T-helper 2 cell treated with Interferon-gamma antibody and Interleukin-4, amounts not matched to agents 5 μg/mL and 100 μg/mL, for 36 hours (primary cell): ENCODE measurements at places on chromosomes 12 and 14.
A peak's percentile ranks its signal among the peaks of the same experiment; 100 is the strongest.

DNA sequence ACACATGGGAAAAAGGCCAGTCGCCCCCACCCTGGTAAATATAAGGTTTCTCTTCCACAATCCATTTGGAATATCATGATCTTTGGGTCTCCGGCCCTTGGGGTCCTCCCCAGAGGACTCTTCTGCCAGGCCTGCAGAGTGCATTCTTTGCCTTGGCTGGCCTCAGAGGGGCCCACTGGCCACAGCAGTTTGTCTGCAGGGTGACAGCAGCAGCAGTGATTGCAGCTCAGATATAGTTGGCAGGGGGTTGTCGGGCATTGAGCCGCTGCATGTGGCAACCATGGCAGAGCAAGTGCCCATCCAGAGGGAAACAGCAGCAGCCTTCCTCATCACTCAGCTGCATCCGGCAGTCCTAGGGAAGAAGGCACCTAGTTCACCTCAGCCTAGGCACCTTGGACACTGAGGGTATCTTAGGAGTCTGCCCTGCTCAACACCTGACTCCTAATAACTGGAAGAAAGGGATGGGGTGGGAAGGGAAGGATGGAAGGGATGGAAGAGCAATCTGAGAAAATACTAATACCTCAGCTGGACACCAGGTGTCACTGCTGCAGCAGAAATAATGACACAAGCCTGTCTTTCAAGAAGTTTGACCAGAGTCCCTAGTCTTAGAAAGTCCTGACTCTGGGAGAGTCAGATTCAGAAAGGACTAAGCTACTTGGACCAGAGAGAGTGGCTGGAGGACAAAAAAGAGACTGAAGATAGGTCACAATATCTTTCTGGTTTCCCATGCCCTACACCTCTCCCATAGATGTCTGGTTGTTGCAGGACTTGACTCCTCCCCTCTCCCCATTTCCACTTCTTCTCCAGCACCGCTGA is 8.9 kb downstream of the AJUBA start:
- DNase-seq: peak; percentile 15
- H3K27me3 ChIP-seq: peaks cover 12% of the 10 kb centered on the region
- no peak overlapping the region for H3K4me3 ChIP-seq

GRCh38 chr12:84875241-84875640 is 37.4 kb downstream of the SLC6A15 start:
- no peaks in the 10 kb centered on the region for H3K36me3 ChIP-seq
- H3K27ac ChIP-seq: no peak overlapping the region
- no peaks in the 10 kb centered on the region for H3K4me1 ChIP-seq
- no peak for DNase-seq

- H3K27me3 ChIP-seq: no peaks in the 10 kb centered on the region
- DNase-seq: no peak
- no peak overlapping the region for H3K27ac ChIP-seq
- H3K36me3 ChIP-seq: no peaks in the 10 kb centered on the region
- H3K4me3 ChIP-seq: no peak overlapping the region
These were observed 190.4 kb downstream of the SLC25A21 start for GRCh38 chr14:36981832-36982529.

DNA sequence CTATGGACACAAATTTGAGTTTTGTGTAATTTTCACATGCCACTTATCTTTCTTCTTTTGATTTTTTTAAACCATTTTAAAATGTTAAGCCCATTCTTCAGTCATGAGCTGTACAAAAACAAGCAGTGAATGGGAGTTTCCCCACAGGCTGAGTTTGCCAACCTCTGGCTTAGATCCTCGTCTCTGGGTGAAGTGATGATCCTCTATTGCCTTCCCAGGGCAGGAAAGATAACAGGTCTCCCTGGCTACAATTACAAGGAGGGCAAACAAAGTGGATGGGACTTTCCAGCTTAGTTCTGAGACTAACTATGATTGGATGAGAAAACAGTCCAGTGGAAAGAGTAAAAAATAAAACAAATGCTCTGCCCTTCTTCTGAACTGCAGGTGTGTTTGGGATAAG is 203.7 kb downstream of the SPTSSA start:
- no peaks in the 10 kb centered on the region for H3K36me3 ChIP-seq
- no peak for DNase-seq
- no peaks in the 10 kb centered on the region for H3K4me1 ChIP-seq
- no peak overlapping the region for H3K27ac ChIP-seq
